Stomach (tissue), 19 donors: ENCODE measurements at places on chromosomes 2 and 18. TPM values are rescaled to one million over a fixed set of nuclear protein-coding genes. Genes with fewer than 3 reads are reported as not detected.

The SCN7A gene
- 15.1 TPM for total RNA-seq

The SKOR2 gene
- total RNA-seq: not detected

The GALNT5 gene
- total RNA-seq: 18.0 TPM

The GTF2A1L gene
- 306 TPM for total RNA-seq

The SLC4A5 gene
- 4.0 TPM for total RNA-seq

The ACVR1 gene
- total RNA-seq: 2.3 TPM

GRCh38 chr2:139992078-139992477 lies 1211.9 kb upstream of the NXPH2 start:
- DNase-seq: no peak

GRCh38 chr2:1450915-1451314 lies 37.7 kb downstream of the TPO start:
- DNase-seq: no peak

DNA sequence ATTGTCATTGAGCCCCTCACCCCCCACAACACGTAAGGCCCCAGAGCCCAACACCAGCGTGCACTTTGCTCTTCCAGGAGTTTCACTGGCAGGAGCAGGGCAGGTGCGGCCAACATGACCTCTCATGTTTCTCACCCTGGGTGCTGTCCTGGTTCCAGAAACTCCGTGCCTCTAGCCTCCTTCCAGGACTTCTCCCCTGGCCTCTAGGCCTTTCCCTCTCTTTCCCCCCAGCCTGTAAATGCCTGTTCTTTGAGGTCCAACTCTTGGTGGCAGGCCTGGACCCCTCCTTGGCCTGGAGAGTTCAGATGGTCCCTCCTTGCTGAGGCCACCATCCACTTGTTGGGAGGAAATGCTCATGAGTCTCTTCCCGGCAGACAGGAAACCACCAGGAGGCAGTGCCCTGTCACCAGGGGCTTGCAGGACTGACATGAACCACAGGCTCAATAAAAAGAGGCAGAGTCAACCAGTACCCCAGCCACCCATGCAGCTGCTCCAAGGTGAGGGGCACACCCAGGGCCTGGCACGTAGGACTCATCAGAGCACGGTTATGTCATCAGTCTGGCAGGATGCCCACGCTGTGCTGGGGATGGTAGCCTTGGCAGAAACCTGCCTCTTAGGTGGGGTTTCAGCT lies 1.5 kb downstream of the MALL start:
- peak; percentile 62 for DNase-seq

DNA sequence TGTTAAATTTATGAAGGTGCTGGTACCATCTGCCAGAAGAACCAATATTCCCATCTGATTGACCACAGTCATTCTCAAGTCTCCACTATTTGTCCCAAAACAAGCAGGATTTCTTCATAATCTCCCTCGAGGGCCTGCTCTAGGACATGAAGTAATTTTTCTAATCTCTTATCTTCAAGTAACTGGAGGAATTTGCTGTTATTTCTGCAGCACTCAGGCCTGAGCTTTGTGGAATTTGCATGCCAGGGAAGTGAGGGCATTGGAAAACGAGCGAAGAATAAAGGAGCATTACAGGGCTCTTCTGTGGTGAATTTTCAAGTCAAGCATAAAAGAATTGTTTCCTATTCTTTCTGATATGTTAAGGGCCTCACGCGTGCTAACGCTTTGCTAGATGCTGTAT lies 161.2 kb upstream of the EPAS1 start:
- peak; percentile 52 for DNase-seq

GRCh38 chr2:149383340-149383739 lies 53.0 kb downstream of the LYPD6 start:
- no peak for DNase-seq

- DNase-seq: no peak
Observed at GRCh38 chr18:70386582-70386981, 97.7 kb downstream of the SOCS6 start.

DNA sequence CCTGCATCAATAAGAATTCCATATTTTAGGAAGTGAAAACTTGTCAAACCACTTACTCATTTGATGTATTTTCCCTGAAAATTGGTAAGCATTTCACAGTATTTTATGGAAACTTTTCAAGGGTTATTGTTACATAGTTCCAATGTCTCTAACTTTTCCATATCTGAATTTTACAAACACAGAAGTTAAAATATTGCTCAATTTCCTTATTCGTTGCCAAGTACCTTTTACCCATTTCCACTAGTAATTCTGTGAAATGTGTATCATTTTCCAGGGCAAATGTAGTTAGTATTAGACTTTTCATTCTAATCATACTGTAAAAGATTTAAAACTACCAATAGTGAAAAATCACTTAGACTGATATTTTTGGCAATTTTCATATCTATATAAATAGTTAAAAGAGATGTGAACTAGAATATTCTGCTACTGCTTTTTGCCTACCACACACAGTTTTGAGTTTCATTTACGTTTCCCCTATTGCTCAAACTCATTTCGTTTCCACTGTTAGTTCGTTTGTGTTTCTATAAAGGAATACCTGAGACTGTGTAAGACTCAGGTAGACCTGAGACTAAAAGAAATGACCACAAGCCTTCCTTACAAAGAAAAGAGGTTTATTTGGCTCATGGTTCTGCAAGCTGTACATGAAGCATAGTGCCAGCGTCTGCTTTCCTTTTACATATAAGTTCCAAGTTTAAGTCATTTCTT lies 86.3 kb downstream of the PMS1 start:
- no peak for DNase-seq

- no peak for DNase-seq
Observed at GRCh38 chr18:23226391-23226790, 91.1 kb downstream of the CABLES1 start.

DNA sequence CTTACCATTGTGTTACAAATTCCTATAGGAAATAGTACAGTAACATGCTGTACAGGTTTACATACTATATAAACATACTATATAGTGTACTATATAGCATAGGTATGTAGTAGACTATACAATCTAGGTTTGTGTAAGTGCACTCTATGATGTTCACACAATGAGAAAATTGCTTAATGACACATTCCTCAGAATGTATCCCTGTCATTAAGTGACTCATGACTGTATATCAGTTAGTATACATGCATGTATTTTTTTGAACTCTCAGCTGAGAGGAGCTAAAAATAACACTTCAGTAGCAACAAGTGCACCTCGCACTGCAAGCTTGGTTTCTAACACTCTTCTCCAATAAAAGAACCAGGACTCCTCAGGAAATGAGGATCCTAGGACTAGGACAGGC lies 19.5 kb upstream of the ASXL3 start:
- no peak for DNase-seq

- DNase-seq: no peak
Observed at GRCh38 chr18:54521846-54522245, 69.2 kb upstream of the DYNAP start.
